D341Med (cell line): ENCODE measurements at places on chromosomes 3 and 15.

DNA sequence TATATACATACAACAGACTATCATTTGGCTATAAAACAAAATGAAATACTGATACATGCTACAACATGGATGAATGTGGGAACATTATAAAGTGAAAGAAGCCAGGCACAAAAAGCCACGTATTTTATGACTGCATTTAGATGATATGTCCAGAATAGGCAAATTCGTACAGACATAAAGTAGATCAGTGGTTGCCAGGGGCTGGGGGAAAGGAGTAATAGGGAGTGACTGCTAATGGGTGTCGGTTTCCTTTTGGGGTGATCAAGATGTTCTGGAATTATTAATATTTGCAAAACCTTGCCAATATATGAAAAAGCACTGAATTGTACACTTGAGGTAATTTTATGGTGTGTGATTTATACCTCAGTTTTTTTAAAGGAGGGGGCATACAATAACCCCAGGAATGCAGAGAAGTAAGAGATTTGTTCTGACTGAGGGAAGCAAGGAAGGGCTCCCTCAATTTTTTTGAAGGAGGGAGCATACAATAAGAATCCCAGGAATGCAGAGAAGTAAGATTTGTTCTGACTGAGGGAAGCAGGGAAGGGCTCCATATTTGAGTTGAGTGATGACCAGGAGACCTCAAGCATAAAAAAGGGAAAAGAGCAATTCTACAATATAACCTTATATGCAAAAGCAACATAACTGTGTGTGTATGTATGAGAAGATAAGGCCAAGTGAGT, 6.2 kb downstream of the PSMD6 start:
- no peak for DNase-seq

GRCh38 chr3:27877061-27878013, 155.2 kb upstream of the EOMES start:
- no peak for DNase-seq

- DNase-seq: no peak
Measured at GRCh38 chr3:97996988-97997387, 24.8 kb upstream of the RIOX2 start.

DNA sequence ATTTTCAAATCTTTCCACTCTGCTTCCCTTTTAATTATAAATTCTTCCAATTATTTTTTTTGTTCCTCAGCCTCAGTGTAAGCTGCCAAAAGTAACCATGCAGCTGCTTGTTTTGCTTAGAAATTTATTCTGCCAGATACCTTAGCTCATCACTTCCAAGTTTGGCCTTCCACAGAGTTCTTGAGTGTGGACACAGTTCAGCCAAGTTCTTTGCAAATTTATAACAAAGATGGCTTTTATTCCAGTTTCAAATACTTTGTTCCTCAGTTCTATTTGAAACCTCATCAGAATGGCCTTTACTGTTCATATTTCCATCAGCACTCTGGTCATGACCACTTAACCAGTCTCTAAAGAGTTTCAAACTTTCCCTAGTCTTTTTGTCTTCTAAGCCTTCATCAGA, 10.3 kb downstream of the RTP1 start:
- DNase-seq: no peak

GRCh38 chr3:60095516-60095915, 1045.7 kb upstream of the CFAP20DC start:
- DNase-seq: no peak

GRCh38 chr3:59316688-59317275, 267.0 kb upstream of the CFAP20DC start:
- no peak for DNase-seq

DNA sequence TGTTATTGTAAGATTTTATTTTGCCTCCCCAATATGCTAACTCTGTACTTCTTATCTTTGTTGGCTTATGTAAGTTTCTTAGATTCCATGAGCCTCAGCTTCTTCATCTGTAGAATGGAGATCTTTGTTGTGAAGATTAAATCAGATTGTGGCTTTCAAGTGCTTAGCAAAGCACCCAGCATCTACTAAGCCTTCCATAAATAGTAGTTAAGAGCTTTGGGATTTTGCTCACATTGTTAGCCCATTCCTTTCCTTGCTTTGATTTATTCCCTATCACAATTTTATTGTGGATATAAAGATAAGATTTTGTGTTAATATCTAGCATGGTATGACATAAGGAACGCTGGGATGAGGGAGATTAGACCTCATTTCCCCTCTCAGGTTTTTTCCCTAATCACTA, 501.4 kb downstream of the PYDC2 start:
- DNase-seq: no peak

GRCh38 chr3:49294343-49294742, 17.3 kb upstream of the C3orf62 start:
- no peak for DNase-seq

DNA sequence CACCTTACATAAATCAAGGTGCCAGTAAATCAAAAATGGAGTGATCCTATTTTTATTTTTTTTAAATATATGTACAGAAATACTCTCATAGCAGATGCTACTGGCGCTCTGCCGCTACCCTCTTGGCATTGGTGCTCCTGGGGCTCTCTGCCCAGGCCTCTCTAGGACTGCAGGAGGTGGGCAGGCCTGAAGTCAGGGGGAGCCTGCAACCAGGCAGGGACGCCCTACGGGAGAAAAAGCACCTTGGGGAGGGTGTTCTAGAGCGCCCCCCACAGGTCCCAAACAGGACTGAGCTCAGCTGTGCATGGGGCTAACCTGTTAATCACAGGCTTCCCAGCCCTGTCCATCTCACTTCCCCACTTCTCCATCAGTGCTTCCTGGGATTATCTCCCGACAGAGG, 192.5 kb downstream of the SHQ1 start:
- DNase-seq: no peak

GRCh38 chr3:156586905-156587759, 32.2 kb upstream of the SSR3 start:
- DNase-seq: no peak

DNA sequence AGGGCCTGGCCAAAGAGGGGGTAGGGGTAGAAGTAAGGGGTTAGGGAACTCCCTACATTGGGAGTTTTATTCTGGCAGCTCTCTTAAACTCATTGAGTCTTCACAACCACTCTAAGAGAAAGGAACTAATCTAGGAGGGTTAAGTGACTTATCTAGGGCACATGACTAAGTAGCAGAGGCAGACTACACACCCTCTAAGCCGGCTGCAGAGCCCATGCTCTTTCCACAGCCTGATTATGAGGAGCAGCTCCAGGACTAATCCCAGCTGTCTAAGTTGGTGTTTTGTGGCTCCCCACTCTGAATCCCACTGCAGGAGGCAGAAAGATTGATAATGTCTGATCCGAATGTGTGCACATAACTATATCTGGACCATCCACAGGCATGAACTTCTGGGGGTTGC, 374.6 kb downstream of the EPHB1 start:
- no peak for DNase-seq

- no peak for DNase-seq
Measured at GRCh38 chr3:183210862-183211341, 42.2 kb upstream of the B3GNT5 start.

DNA sequence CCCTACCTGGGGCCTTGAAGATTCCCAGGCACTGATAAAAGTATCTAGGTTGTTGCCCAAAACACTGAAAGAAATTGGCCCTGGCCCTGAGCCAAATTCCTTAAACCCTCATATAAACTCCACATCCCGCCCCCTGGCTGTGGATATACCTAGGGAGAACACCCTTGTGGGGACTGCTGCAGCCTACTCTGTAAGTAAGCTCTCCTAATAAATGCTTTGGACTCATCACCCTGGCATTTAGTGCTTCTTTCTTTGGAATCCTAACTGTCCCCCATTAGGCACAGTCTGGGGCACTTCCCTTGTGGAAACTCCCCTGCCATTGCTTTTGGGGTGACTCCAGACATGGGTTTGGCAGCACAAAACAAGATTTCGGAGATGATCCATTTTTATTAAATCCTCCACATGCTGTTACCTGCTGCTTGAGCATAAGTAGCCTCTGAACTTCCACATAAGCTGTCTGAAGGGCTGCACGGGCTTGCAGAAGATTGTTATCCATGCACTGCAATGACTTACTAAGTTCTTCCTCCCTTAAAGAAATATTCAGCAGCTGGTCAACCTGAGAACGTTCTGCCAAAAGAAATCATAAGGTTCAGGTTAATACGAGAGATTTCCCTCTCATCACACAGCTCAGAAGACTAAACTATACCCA, 46.4 kb downstream of the ZNF106 start:
- DNase-seq: no peak

DNA sequence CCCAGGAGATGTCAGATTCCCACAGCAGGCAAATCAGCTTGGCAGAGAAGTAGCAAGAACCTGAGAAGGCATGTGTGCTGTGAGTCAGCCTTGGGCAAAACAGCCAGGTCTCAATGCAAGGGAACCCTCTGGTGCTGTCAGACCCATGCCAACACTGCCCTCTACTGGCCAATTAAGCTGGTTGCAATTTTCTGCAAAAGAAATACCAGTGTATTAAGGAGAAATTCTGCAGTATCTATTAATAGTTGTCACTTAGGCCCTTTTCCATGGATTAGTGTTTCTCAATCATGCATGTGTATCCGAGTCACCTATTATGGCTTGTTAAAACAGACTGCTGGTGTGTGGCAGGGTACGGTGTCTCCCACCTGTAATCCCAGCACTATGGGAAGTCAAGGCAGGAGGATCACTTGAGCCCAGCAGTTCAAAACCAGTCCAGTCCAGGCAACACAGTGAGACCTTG, 26.2 kb downstream of the MAP4 start:
- DNase-seq: peak; percentile 84

DNA sequence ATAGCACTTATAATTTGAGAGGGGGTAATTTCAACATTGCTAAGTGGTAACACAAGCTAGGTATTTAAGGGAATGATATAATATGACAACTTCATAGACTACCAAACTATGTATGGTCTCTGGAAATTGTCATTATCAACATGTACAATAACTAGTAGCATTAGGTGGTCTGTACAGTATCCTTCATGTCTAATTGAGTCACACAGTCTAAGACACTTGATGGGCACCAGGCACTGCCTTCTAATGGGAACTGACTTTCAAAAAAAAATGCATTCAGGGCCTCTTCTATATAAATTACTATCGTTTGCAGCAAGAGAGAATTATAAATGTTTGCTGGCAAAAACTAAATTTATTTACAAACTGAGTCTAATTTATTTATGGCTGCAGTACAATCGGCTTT, 271.8 kb downstream of the MECOM start:
- DNase-seq: no peak

GRCh38 chr3:169529013-169529412, 134.5 kb downstream of the MECOM start:
- DNase-seq: no peak

DNA sequence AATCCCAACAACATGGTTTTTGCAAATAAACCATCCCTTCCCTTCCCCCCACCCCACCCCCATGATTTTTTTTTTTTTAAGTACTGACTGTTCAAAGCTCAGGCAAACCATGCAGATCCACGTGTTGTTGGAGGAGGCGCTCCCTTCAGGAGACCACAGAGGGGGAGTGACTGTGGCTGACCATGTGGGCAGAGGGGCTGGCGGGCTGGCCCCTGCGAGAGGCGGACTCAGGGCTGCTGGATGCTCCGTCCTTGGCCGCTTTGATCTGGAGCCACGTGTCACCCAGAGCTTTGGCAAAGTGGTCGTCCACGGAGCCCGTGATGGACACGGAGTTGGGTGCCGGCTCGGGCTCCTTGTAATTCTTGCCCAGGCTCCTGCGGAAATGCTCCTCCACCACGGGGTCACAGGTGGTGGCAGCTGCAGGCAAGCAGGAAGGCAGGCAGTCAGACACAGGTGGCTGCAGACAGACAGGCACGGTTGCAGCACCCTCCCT, 85.3 kb downstream of the VGLL4 start:
- no peak for DNase-seq

- no peak for DNase-seq
Measured at GRCh38 chr3:12194669-12195161, 36.0 kb upstream of the TIMP4 start.

- DNase-seq: no peak
Measured at GRCh38 chr15:66069751-66070150, 183.8 kb downstream of the MEGF11 start.

DNA sequence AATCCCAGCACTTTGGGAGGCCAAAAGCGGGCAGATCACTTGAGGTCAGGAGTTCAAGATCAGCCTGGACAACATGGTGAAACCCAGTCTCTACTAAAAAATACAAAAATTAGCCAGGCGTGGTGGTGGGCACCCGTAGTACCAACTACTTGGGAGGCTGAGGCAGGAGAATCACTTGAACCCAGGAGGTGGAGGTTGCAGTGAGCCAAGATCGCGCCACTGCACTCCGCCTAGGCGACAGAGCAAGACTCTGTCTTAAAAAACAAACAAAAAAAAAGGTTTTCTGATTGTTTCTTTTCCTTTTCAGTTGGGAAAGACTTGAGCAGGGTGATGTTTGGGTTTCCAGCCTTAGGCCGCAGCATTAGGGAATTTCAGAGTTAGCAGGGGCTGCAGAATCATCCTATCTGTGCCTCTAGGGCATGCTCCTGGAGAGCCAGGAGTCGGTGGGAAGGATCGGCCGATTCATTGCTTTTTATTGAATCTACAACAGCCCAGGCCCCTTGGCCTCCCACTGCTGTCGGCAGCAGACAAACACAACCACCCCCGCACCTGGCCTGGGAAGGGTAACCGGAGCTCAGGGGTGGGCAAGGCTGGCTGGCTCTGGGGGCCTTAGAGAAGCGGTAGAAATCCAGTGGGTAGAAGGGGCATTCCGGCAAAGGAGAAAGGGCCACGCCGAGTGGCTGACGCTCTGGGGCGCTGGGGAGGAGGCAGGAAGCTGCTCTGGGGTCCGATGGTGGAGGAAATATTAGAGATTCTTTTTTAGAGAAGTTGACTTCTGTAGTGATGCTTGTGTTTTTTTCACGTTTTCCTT, 6.3 kb downstream of the CHAC1 start:
- no peak for DNase-seq

DNA sequence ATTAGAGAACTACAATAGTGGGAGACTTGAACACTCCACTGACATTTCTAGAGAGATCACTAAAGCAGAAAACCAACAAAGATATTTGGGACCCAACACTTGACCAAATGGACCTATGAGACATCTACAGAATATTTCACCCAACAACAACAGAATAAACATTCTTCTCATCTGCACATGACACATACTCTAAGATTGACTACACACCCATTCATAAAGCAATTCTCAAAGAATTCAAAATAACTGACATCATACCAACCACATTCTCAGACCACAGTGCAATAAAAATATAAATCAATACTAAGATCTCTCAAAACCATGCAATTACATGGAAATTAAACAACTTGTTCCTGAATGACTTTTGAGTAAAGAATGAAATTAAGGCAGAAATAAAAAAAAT, 473.7 kb downstream of the LPP start:
- no peak for DNase-seq

- no peak for DNase-seq
Measured at GRCh38 chr15:31147944-31148296, 46.4 kb upstream of the TRPM1 start.

DNA sequence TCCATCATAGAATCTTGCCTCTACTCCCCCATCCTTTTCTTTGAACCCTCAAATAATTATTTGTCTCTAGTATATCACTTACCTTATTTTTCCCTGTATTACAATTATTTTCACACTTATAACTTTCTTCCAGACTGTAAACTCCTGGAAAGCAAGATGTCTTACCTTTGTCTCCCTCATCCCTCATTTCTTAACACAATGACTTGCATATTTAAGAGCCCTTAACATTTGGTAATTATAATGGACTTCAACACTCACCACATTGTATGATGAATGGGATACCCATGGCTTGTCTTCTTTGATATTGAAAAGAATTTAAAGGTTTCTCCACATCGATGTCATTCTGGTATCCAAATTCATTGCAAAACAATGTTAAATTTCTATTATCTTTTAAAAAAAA, 81.4 kb upstream of the GUCA1C start:
- no peak for DNase-seq

- no peak for DNase-seq
Measured at GRCh38 chr3:172142864-172143451, 103.6 kb downstream of the FNDC3B start.

- no peak for DNase-seq
Measured at GRCh38 chr3:50302095-50303012, 1.0 kb downstream of the HYAL1 start.
